ENCODE measurements at places on chromosomes 2 and 18. TPM values are rescaled to one million over a fixed set of nuclear protein-coding genes. Genes with fewer than 3 reads are reported as not detected.

The VWA3B gene
- total RNA-seq = 17.8 TPM

The FSHR gene
- not detected for total RNA-seq

The CFAP210 gene
- 3.3 TPM for total RNA-seq

The RNF125 gene
- total RNA-seq = 4.8 TPM

The KRTCAP3 gene
- total RNA-seq = 13.6 TPM

Measured in lung (tissue), 17 donors.